Activated CD8-positive, alpha-beta memory T cell treated with anti-CD3 and anti-CD28 coated beads for 24 hours (primary cell): ENCODE measurements at places on chromosomes 11 and 22.
A peak's percentile ranks its signal among the peaks of the same experiment; 100 is the strongest.

DNA sequence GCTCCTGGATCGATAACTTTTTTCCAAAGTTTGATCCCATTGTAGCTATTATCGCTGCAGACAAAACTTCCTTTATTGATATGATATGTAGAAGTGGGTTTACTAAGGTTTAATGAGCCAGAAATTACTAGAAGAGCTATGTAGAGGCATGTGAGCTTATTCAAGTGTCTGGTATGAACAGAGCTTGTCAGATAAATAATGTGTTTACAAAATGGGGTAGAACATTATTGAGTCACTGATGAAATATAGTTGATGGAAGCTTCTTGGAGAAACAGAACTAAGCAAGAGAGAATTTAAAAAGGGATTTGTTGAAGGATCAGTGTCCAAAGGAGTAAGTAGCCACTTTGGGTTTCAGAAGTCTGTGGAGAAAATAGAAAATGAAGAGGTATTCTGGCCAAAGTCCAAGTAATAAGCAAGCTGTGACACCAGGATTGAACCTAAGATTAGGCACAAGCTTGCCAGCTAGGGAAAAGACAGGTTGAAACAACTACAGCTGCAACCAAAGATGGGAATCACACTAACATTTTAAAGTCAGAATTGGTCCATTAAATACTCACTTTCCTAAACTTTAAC is 104.3 kb downstream of the MAML2 start:
- no peak for DNase-seq

DNA sequence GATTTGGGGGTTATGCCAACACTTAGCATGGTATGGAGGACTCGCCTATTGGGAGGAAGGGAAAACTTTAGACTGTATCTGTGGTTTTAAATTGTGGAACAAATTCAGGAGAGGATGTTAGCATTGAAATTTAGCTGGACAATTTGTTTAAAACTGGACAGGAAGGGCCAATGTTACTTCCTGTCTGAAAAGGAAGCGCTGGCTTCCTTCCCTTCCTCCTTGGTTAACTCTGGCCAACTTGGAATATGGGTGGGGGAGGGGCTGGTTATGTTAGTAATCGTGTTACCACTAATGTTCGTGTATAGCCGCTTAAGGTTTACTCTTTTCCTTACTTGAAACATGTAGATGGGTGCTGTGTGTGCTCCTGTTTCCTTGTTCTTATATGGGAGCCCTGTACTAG is 13.9 kb downstream of the CTNND1 start:
- DNase-seq = no peak

DNA sequence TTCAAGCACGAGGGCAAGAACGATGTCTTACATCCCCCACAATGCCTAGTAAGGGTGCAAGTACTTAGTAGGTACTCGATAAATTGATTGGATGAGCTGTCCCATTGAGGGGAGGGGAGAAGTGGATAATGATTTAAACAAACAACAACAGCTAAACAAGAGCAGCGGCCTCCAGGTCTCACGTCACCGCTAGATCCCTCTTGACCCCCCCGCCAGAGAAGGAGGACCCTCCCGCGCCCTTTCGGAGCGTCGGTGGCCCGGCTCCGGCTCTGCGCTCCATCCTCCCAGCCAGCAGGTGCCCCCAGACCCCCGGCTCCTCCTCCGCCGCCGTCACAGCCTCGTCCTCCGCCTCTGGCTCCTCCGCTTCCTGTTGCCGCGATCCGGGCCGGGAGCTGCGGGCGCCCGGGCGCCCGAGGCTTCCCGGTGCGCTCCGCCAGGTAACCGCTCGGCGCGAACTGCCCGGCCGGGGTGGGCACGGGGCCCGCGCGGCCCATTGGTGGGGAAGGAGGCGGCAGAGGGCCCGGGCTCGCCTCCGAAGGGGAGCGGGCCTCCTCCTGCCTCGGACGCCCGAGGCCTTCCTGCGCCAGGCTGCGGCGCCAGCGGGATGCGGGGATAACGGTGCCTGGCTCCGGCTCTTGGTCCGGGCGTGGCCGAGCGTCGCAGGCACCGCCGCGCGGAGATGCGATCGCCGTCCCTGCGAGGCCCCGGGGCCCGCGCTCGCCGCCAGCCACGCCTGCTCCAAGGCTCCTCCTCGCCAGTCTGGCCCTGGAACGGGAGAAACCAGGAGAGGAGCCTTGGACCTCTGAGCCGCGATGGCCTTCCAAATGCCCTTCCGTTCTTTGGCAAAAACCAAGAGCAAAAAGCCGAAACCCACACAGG is at the start of gene TLCD5:
TLCD5 (plus strand) TSS at position 368 of the 879 bp plus-strand sequence. CDS start 2,143 bp downstream, outside the sequence.
- DNase-seq = peak; percentile 70

DNA sequence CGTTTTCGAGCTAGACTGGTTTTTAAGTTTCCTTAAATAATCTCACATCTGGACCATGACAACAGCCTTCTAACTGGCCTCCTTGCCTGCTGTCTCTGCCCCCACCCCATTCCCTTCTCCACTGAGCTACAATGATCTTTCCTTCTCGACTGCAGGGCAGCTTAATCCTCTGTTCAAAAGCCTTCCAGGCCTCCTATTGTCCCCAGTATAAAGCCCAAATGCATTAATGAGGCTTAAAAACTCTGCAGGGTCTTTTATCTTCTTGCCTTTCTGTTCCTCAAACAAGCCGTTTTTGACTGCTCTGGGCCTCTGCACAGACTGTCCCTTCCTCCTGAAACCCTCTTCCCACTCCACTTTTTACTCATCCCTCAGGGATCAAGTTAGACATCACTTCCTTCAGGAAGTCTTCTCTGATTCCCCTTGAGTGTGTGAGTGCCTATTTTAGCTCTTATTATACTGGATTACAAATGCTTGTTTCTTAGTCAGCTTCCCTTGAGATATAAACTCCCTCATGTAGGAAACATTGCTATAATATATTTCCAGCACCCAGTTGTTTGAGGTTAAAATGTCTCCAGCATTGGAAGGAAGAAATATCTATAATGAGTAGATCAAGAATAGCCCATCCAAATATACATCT is 23.6 kb upstream of the PAMR1 start:
- DNase-seq = no peak

- peak; percentile 79 for DNase-seq
These were observed 7.0 kb downstream of the UNC93B1 start for GRCh38 chr11:67996622-67997474.

- no peak for DNase-seq
These were observed 33.7 kb upstream of the EED start for GRCh38 chr11:86210898-86211297.

- DNase-seq = no peak
These were observed 58.9 kb downstream of the FBXO7 start for GRCh38 chr22:32533265-32534111.

DNA sequence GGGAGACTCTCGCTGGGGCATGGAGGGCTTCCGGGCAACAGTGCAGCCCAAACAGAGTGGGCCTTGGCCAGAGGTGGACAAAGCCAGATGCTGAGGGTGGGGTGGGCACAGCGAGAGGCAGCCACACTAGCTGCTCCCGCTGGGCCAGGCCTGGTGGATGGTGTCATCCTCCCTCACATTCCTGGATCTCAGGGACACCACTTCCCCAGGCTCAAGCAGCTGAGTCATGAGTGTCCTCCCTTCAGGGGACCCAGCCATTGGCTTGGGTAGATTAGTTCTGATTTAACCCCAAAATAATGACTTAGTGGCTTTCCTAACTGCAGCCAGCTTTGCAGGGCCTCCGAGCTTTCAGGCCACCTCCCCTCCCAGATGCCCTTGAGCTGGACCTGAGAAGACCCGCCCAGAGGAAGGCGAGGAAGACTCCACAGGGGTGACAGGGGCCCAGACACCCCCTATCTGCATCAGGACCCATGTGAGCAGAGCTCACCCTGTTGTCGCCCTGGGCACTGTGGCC is 25.9 kb upstream of the WNT7B start:
- DNase-seq = no peak
